ENCODE measurements at places on chromosomes 5 and 9.

DNA sequence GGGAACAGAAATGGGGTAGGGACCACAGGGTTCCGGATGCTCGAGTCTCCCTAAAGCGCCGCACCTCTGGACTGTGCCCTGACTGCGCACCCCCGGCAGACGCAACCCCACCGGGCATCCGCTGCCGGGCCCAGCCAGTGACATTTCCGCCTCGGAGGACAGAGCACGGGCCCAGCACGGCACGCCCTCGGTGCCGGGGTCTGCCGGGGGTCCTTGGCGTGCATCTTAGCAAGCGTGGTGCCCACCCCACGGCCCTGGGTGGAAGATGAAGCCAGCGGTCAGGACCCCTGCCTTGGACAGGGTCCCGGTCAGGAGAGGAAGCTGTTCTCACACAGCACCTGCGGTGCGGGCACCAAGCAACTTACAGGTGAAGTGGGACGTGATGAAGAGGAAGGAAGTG, 7.1 kb downstream of the INPP5E start:
- no peak for DNase-seq

- no peak for DNase-seq
Observed at GRCh38 chr9:106960258-106960657, 97.3 kb downstream of the ZNF462 start.

- DNase-seq: no peak
Observed at GRCh38 chr9:37840560-37841194, 40.1 kb downstream of the DCAF10 start.

DNA sequence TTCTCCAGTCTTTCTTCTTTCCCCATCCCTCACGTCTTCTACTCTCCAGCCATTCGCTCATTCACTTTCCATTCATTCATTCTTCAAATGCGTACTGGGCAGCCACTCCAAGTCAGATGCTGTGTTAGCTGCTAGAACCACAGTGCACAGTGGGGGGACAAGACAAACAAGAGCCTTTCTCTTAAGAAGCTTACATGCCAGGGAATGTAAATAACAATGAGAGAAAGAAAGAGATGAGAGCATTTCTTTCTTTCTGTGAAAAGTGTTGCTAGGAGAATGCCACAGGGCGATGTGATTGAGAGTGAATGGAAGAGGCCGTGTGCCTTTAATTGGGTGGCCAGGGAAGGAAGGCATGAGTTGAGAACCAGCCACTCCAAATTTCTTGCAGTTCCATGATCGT, 46.3 kb upstream of the SMIM23 start:
- DNase-seq: no peak
